ENCODE measurements at places on chromosomes 12 and 14.
A peak's percentile ranks its signal among the peaks of the same experiment; 100 is the strongest.

- DNase-seq, result peak; percentile 64
Measured at GRCh38 chr12:11623382-11623781, 26.1 kb upstream of the ETV6 start.

DNA sequence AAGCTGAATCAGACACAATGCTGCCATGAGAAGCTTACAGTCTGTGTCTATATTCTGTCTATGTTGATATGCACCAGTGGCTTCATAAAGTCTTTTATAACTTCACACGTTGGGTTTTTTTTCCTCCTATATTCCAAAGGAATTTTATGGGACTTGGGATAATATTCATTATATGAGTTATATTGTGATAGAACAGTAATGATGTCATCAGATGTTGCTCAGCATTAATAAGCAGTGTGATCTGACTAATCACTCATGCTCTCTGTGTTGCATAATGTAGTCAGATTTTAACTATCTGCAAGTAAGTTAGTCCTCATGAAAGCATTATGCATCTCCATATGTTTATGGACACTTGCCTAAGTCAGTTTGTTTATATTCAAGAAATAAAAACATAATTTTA is 159.6 kb downstream of the PLCZ1 start:
- no peak for DNase-seq

DNA sequence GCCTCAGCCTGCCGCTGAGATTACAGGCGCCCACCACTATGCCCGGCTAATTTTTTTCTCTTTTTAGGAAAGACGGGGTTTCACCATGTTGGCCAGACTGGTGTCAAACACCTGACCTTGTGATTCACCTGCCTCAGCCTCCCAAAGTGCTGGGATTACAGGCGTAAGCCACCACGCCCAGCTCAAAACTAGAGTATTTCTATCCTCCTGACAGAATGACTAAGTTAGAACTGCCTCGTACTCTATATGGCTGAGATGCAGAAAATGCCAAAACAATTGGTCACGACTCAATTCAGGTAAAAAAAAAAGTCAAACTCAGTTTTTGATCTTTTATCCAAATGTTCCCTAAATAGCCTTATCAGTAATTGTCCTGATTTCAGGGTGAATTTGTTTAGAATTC is 11.1 kb downstream of the AKAP5 start:
- no peak for DNase-seq

DNA sequence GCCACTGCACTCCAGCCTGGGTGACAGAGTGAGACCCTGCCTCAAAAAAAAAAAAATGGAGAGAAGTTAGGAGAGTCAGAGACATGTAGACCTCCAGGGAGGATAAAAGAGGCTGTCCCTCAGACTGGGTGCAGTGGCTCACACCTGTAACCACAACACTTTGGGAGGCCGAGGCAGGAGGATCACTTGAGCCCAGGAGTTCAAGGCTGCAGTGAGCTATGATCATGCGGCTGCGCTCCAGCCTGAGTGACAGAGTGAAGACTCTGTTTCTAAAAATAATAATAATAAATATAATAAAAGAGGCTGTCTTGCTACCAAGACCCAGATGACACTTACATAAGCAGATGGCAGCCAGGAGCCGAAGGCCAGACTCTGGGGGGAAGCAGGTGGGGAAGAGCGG is 18.5 kb downstream of the SLC7A8 start:
- DNase-seq, result no peak

DNA sequence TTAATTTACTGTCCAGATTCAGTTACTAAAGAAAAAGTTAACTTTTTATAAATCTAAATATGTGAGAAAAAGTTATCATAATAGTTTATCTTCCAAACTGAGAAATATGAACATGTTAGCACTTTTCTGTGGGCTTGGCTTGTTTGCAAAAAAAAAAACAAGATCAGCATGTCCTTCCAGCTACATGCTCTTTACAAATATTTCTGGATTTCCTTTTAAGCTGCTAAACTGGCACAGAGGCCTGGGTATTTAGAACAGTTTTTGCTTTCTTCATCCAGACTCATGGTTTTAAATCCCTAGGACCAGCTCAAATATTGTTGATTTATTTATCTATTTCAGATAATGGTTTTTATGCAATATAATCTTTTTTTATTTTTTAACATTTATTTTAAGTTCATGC is 1444.5 kb upstream of the FLRT2 start:
- no peak for DNase-seq

- DNase-seq, result peak; percentile 72
Measured at GRCh38 chr12:121239351-121240061, 29.6 kb downstream of the P2RX4 start.

GRCh38 chr12:69988481-69989321 is 163.7 kb downstream of the MYRFL start:
- DNase-seq, result no peak

GRCh38 chr12:128657378-128657777 is 166.4 kb downstream of the SLC15A4 start:
- DNase-seq, result no peak

GRCh38 chr12:6979021-6979420 is 8.3 kb downstream of the EMG1 start:
- DNase-seq, result no peak

- DNase-seq, result peak; percentile 15
Measured at GRCh38 chr12:93090731-93091172, 161.7 kb upstream of the EEA1 start.

Data from inflammatory macrophage treated with lipopolysaccharide for 4 hours (primary cell).